ENCODE measurements at places on chromosomes 2 and 18.

DNA sequence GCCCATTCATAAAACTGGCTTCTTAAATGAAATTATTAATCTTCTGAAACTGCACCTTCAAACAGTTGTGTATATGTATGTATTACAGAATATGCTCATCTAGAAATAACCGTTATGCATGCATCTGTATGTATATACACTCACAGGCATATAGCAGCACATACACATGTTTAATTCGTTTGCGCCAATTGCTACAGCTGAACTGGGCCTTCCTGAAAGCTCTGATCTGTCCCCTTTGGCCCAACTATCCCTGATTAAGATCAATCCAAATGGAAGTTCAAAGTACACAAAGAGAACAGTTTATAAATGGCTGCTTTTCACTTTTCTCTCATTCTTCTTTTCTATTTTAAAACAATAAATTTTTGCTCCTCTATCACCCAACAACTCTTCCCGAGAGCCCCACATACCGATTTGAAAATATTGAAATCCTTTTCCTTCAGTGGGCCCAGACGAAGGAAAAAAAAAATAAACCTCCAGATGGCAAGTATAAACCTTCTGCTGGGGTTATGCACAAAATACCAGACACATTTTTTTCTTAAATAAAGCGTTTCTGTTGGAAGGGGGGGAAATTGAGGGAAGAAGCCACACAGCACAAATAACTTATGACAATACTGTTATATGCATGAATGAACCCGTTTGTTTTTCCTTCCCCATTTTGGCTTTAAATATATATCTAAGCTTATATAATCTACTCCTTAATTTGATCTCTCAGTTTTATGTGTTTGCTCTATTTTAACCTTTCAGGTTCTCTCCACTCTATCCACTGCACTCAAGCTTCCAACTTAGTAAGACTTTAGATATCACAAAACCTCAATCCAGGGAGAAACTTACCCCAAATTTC is 267.3 kb downstream of the TCF4 start:
- no peak for DNase-seq

GRCh38 chr18:27583466-27583865 is 398.4 kb upstream of the CHST9 start:
- no peak for DNase-seq

GRCh38 chr2:207692206-207693065 is 19.0 kb upstream of the CCNYL1 start:
- peak; percentile 2 for DNase-seq

- no peak for DNase-seq
Measured at GRCh38 chr2:96119389-96119751, 3.0 kb upstream of the ADRA2B start.

- DNase-seq = peak; percentile 72
Measured at GRCh38 chr2:14288016-14288415, 344.5 kb upstream of the LRATD1 start.

GRCh38 chr18:35089891-35090550 is 48.8 kb downstream of the MAPRE2 start:
- DNase-seq = no peak

GRCh38 chr2:101463911-101464641 is 10.8 kb downstream of the RFX8 start:
- no peak for DNase-seq

DNA sequence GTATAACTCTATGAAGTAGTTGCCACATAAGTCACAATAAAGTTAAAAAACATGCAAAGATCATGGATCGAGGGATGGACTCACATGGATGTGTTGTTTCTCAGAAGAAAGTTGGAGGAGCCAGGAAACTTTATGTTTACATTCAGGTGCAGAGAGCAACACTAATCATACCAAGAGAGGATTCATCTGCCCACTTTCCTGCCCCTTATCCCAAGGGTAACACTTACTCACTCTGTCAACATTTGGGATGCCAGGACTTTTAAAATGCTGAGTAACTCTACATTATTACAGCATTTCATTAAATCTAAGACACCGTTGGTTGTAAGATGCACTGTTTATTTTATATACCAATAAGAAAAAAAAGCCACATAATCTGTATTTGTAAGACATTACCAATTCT is 170.4 kb downstream of the KCNE4 start:
- no peak for DNase-seq

GRCh38 chr2:128326346-128326745 is 7.7 kb upstream of the HS6ST1 start:
- DNase-seq = no peak

DNA sequence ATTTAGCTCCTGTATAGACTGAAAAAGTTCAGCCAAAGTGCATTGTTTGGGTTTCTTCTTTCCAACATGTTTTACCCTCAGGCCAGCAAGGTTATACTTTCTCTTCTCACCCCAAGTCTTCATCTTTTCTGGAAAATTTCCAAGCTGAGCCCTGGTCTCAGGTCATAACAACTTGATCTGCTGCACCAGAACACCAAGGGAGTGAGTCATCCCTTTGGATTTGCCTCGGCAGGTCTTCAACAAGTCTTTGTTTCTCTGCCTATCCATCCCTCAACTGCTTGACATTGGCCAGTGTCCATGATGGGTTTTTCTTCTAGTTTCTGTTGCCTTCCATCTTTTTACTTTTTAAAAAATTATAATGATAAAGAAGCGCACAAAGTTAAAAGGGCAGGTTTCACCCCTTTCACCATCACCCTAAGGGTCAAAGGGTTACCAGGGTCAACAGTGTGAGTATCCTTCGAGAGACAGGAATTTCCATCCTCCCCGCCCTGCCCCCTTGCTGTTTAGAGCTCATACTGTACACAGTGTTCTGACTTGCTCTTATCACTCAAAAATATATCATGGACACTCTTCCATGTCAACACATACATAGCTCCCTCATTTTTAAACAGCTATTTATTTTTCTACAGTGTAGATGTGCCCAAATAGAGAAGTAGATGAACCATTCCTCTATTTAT is 5.7 kb upstream of the SPATS2L start:
- DNase-seq = no peak

DNA sequence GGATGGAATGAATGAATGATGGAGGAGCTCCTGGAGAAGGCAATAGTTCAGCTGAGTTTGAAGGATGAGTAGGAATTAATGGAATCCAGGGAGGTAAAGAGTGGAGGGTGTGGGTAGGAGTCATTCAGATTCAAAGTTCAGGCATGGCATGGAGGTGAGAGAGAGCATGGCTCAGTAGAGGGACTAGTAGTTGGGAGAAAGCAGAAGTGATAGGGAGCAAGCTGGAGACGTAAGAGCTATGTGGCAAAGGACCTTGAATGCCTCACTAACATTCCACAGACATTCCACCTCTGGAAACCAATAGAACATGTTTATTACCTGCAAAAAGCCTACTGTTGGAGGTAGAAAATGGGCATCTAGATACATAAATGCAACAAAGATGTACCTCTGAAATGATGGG is 170.1 kb downstream of the HAUS1 start:
- DNase-seq = no peak

DNA sequence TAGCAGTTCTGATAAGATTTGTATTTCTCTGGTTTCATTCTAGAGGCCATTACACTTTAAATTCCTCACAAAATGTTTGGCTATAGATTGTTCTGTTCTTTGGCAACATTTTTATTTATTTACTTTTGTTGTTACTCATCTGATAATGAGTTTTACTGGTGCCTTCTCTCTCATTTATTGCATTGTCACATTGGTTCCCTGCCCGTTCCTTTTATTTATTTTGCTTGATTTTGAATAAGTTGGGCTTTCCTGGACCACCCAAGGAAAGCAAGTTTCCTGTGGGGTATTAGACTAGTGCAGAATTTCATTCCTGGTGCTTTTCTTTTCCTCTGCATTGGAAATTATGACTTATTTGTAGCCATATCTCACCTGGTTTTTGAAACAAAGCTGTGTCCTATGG is 232.0 kb downstream of the SOCS6 start:
- DNase-seq = no peak

- no peak for DNase-seq
Measured at GRCh38 chr18:78517973-78518372, 461.6 kb upstream of the SALL3 start.

DNA sequence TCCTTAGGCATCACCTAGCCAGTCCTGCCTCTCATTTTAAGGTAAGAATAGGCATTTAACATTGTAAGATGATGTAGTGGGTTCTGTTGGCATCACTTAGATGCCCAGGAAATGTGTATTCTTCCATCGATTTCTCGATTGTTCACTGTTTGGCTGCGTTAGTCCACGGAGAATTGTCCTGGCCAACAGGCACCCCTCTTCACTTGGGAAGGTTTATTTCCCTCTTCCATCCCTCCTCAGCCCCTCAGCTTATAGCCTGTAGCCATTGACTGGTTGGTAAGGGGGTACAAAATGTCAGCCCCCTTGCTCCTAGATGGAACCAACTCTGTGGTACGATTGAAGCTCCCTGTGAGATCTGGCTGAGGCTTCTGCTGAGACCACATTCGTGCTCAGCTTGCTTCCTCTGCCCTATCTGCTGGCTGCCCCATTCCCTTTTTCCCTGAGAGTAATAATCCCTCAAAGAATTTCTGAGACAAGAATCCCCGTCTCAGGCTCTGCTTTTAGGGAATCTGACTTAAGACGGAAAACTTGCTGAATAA is 43.4 kb downstream of the PLEKHA3 start:
- no peak for DNase-seq

DNA sequence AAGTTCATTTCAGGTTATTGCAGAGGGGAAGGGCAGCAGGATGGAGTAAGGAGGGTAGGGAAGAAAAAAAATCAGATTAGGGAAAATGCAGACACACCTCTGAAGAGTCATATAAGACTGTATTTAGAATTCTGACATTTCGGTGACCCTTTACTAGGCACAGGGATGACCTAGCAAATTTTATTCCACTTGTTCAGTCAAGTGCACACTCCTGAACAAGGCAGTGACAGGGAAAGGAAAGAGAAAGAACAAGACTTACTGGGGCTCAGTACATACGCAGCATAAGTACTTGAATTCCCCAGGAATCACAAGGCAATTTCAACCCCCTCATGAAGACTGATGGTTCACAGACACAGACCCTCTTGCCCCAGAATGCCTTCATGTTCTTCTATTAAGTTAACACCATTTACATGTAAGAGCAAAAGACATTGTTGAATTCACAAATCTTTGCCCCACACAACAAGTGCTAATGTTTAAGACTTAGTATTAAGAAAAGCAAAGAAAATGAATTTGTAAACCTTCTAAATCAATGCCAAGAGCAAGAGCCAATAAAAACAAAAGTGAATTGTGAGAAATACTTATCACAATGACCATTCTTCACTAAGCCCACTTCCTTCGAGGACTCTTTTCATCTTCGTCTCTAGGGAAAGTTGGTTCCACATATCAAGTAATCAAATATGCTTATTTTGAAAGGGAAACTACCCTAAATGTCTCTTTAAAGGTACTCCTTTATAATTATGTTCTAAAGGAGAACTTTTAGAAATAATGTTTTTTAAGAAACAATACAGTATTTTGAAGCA is 47.0 kb downstream of the COBLL1 start:
- no peak for DNase-seq

GRCh38 chr18:50527636-50528307 is 32.1 kb upstream of the MAPK4 start:
- DNase-seq = peak; percentile 83

DNA sequence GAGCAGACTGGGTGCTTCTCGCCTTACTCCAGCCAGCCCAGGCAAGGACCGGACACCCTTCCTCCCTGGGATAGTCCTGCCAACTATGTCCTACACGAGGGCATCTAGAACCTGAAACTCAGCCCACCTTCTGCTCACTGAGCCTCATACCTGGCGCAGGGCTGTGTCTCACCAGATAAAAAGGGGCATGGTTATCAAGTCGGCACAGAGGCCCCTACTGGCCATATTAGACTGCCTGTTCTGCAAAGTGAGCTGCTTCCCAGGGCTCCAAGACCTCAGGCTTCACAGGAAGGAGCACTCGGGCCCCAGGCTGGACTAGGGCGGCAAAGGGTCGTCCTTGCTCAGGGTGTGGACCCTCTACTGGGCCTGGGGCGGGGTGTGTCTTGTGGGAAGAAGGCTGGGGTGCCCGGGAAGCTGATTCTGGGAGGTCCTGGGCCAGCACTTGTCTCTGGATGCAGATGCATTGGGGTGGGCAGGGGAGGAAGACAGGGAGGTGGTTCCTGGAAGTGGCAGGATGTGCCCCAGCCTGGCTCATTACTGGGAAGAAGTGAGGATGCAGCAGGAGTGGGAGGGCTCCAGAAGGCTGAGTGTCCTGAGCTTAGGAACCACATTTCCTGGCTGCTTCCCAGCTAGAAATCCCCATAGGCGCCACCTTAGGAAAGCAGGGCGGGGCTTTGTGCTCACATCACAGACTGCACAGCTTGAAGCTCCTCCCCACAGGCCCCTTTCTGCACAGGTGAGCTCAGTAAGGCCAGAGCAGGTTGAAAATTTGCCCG is 19.6 kb downstream of the EHD3 start:
- no peak for DNase-seq

All from NCI-H146 (cell line).